ENCODE measurements at places on chromosomes 5 and 9.

- no peak for DNase-seq
Observed at GRCh38 chr9:137167277-137167746, 2.5 kb downstream of the LRRC26 start.

DNA sequence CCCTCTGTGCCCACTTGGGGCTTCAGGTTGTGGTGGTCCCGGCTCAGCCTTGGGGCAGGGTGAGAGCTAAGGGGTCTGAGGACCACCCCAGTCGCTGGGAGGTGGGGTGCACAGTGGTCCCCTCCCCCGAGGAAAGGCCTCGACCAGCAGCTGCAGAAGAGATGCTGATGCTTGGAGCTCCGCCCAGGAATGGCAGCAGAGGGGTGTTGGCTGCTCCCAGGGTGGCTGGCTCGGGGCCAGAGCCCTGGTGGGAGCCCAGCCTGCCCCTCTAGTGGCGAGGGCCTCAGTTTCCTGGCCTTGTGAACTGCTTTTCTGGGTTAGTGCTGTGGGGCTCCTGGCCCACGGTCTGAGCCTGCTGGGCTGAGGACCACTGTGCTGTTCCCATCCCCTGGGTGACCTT, 1.2 kb downstream of the DIPK1B start:
- DNase-seq = peak; percentile 30

- DNase-seq = no peak
Observed at GRCh38 chr9:93460689-93461413, 7.5 kb upstream of the FAM120AOS start.

- no peak for DNase-seq
Observed at GRCh38 chr9:711761-712553, 129.5 kb upstream of the DMRT1 start.

DNA sequence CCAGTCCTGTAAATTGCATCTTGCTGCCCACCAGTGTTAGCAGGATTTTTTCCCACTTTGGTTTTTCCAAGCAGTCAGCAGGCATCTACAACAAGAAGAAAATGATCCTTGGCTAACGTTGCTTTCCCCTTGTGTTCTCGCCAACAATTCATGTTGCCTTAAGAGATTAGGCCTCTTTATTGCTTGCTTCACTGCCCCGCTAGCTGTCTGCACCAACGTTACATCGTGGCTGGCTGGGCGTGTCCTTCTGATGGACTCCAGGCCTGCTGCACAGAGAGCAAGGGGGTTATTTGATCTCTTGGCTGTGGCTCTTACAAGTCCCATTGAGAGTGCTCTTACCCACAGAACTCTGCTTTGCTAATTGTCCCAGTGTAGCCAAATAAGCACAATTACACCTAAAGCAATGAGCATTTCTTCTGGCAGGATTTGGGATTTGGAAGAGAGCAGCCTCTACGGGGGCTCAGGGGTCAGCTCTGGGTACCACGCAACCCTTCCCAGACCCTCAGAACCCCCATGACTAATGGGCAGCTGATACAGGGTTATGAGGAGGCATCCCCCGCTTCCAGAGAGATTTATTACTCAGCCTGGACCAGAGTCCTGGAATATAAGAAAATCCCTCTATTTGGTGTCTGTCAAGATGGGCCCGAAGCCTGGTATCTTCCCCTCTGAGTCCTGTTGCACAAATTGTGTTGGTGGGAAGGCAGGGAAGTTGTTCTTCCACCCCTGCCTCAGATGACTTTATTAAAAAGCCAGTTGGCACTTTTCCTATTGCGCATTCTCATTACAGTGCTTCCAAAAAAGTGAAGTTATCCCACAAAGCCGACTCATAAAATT, 17.6 kb downstream of the DCANP1 start:
- peak; percentile 19 for DNase-seq

DNA sequence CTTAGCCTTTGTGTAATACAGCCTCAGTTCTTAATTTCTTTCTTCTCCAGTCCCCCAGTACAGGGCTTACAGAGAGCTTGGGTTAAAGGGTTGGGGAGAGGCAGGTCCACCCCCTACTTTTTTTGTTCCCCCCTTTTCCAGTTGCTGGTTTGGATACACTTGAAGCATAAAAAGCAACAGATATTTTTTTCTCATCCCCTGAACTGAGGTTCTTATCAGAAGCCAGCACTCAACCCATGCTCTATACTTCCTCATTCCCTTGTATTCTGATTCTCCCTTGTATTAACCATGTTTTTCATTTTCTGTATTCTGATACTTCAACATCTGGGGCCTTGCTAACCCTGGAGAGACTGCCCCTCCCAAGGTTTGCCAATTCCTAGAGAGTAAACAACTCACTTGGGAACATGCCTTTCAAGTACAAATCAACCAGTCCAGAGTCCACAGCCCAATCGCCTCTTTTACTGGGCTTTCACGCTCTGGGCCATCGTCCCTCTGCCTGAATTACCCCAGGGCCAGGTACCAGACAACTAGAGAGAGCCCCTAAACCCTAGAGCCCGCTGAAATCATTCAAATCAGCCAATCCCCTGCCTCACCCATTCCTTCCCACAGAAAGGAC, 333.4 kb upstream of the PUM3 start:
- no peak for DNase-seq

Data from NCI-H1092 treated with DMSO at 0.1 percent for 48 hours (cell line).